NCI-H1417 (cell line): ENCODE measurements at places on chromosomes 11 and 22.

DNA sequence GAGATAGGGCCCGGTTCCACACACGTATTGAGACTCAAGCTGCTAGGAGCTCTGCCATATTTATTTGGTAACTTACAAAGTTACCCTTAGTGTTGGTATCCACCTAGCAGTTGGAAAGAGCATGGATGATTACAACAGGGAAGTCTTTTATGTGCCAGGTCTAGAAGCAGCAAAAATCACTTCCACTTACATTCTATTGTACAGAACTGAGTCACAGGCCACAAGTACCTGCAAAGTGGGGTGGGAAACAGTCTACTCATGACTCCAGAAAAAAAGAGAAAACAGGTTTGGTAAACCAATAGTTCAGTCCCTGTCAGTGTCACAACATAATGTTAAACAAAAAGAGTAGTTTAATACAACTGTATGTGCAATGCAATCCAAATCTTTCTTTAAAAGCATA is 279.6 kb upstream of the PITPNB start:
- no peak for DNase-seq

DNA sequence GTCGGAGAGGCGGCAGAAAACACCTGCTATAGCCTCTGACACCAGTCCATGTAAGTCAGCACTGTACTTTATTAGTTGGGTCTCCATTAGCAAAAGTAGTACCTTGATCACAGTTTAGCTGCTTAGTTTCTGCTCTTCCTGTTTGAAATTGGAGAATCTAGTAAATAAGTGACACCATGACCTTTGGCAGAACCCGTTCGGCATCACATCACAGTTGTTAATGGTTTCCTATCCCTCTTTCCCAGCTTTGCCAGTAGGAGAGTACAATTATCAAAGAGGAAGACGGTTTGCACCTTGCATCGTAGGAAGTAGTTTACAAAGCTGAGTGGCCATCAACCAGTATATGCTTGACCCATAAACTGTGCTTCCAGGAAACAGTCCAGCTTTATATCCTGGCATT is 101.8 kb downstream of the TRIM44 start:
- DNase-seq: no peak

DNA sequence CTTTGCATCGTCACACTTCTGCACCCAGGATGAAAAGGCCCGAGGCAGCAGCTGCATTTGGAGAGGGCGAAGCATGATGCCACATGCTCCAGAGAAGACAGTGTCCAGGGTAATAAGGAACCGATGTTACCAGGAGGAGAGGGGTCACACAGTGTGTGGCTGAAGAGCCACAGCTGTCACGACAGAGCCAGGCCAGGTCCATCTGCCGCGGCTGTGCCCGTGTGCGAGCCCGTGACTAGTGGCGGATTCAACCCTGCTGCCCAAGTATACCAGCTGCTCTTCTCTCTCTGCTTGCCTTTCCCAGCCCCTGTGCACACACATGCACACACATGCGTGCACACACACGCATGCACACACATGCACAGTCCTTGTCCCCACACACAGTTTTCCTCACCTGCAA is 1432.5 kb downstream of the BRD1 start:
- no peak for DNase-seq

DNA sequence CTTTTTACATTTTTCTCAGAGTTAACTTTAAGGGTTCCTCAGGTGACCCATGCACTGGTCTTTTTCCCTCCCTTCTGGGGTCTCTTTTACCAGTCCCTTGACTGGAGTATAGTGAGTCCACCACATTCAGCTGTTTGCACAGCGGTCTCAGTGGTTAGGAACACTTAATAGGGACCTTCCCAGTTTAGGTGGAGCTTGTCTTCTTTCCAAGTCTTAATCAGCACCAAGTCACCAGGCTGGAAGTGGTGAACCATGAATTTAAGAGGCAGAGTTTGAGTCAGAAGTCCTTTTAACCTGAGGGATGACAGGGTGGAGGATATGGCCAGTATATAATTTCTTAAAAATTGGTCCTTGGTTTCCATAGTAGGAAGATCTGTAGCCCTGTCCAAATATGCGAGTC is 349.7 kb upstream of the MPPED2 start:
- no peak for DNase-seq

DNA sequence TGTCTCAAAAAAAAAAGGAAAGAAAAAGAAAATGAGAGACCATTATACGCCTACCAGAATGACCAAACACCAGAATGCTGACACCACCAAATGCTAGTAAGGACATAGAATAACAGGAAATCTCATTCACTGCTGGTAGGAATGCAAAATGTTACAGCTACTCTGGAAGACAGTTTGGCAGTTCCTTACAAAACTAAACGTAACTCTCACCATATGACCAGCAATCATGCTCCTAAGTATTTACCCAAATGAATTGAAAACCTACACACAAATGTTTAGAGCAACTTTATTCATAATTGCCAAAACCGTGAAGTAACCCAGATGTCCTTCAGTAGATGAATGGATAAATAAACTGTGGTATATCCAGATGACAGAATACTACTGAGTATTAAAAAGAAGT is 7.2 kb downstream of the CHKA start:
- no peak for DNase-seq

- DNase-seq: no peak
Observed at GRCh38 chr11:64355078-64355940, 3.7 kb upstream of the RPS6KA4 start.

DNA sequence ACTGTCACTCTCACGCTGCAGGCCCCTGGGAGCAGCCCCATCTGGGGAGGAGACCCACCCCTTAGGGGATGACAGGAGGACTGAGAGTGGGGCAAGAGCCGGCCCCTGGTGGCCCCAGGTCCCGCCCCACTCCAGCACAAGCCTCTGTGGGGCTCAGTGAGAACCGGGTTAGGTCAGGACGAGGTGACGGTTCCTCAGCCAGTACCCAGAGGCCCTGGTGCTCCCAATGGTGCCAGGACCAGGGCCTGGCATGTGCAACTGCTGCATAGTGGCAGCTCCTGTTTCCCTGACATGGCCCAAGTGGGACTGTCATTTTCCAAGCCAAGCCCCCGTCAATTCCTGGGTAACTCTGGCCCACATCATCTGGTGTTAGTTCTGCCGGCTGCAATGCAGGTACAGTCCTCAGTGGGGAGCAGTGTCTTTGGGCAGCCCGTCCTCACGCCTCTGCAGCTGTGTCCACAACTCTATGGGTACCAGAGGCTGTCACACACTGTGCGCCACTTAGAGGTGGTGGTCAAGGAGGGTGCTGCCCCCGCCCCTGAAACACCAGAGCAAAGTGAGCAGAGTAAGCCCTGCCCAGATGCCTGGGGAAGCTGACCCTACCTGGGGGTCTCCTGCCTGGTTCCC is 15.9 kb downstream of the CHID1 start:
- no peak for DNase-seq

GRCh38 chr22:26667140-26667539 is 9.8 kb downstream of the MIAT start:
- DNase-seq: no peak

DNA sequence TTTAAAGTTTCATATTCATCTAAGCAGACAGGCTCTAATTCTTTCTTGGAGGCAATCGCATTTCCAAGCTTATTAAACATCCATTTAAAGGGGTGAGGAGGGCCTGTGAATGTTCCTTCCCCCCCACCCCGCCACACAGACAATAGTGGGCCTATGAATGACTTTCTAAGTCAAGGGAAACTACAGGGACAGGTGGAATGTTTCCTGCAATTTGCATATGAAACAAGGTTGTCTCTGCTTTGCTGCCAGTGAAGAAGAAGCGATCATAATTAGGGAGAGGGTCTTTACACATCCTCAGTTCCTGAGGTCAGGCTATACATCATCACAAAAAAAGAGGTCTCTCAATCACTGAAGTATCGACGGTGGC is 127.9 kb upstream of the OPCML start:
- no peak for DNase-seq

DNA sequence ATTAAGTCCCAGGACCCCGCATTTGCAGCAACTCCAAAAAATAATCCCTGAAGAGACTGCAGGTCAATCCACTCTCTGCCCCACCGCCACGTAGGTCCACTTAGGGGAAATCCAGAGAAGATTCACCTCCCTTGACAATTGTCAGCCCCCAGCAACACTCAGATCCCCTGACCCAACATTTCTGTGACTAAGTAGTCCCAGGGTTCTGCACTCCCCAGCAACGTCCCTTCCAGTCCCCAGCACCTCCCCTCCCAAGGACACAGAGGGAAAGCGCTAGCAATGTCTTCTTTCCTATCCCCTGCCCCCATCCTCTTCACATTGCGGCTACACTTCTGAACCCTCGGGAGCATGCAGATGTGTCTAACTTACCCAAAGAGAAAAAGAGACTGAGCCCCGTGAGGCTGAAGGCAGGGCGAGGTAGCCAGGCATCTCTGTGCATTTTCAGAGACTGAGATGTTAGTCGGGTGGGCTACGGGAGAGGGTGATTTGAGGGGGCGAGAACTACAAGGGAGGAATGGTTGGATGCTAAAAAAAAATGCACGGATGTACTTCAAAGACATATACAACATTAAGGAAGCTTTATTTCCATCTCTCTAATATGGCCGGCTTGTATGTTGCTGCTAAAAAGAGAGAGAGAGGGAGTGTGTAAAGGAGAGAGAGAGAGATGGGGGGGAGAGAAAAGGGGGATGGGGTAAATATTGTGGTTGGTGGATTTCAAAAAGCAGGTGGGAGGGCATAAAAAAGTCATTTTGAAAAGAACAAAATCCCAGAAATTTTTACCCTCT is at the start of gene SCN2B:
SCN2B (minus strand) TSS at position 647 of the 785 bp plus-strand sequence; CDS start at position 439, 208 bp downstream.
- DNase-seq: peak; percentile 14

- DNase-seq: no peak
Observed at GRCh38 chr11:9774591-9775397, 110.9 kb downstream of the SWAP70 start.

GRCh38 chr11:8694137-8694536 is 11.5 kb downstream of the RPL27A start:
- peak; percentile 33 for DNase-seq

DNA sequence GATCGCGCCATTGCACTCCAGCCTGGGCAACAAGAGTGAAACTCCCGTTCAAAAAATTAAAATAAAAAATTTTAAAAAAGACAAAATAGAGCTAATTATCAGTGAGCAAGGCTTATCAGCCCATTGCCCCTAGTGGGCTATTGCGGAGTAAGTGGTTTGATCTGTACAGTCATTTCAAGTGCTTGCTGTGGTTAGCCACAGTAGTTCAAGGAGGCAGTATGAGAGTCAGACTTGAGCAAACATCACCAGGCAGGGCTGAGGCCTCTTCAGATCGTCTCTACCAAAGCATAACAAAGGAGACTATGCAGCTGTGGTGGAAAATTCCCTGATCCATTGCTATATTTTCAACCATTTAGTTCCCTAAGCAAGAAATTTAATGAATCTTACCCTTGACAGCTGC is 4.3 kb upstream of the SBF2 start:
- DNase-seq: no peak

GRCh38 chr22:37282385-37282677 is at the start of gene CYTH4:
CYTH4 (plus strand) TSS chr22:37282508; CDS start chr22:37282570, 62 bp downstream.
- DNase-seq: no peak

GRCh38 chr11:111305162-111305802 is 6.9 kb downstream of the POU2AF3 start:
- DNase-seq: no peak

- DNase-seq: no peak
Observed at GRCh38 chr22:24459911-24460310, 32.5 kb downstream of the ADORA2A start.

GRCh38 chr11:75389925-75390324 is 9.4 kb upstream of the RPS3 start:
- DNase-seq: no peak

DNA sequence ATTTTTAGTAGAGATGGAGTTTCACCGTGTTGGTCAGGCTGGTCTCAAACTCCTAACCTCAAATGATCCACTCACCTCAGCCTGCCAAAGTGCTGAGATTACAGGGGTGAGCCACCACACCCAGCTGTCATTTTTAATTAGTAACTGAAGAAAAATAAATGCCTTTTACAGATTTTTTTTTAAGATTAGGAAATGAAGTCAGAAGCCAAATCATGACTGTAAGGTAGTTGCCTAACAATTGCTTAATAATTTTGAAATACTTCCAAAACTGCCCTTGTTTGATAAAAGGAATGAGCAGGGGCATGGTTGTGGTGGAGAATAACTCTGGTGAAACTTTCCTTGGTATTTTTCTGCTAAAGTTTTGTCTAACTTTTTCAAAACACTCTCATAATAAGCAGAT is 98.9 kb upstream of the SLC5A12 start:
- no peak for DNase-seq

- DNase-seq: no peak
Observed at GRCh38 chr11:14203321-14203720, 155.7 kb downstream of the RRAS2 start.

GRCh38 chr22:37406441-37407235 is 20.6 kb downstream of the ELFN2 start:
- DNase-seq: no peak

DNA sequence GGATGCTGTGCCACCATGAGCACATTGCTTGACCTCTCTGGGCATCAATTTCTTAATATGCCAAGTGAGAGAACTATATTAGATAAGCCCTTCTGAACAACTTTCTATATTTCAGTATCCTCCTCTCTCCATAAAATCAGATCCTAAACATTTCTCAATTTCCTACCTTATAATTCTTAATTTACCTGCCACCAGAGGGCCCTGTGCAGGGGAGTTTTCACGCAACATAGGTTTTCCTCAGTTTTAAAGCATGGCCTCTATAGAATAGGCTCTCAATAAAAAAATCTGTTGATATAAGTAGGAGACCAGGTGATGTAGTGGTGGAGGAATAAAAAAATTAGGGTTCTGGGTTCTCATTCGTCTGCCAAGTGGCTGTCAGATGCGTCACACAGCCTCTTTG is 83.7 kb upstream of the DBX1 start:
- DNase-seq: no peak

DNA sequence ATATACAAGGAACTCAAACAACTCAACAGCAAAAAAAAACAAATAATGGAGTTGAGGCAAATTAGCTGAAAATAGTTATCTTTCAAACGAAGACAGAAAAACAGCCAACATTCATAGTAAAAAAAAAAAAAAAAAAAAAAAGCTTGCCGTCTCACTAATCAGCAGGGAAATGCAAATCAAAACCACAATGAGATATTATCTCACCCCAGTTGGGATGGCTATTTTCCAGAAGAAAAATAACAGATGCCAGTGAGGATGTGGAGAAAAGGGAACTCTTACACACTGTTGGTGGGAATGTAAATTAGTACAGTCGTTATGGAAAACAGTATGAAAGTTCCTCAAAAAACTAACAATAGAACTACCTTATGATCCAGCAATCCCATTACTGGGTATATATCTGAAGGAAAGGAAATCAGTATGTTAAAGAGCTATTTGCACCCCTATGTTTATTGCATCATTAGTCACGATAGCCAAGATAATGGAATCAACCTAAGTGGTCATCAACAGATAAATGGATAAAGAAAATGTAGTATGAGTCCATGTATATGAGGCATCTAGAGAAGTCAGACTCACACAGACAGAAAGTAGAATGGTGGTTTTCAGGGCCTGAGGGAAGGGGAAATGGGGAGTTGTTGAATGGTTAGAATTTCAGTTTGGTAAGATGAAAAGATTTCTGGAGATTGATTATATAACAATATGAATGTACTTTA is 56.0 kb downstream of the USP35 start:
- DNase-seq: no peak
